ENCODE measurements at places on chromosomes 16 and 17.

- DNase-seq: no peak
Observed at GRCh38 chr17:27319541-27320221, 25.8 kb downstream of the WSB1 start.

GRCh38 chr16:265002-265529 is 10.7 kb downstream of the RGS11 start:
- no peak for DNase-seq

DNA sequence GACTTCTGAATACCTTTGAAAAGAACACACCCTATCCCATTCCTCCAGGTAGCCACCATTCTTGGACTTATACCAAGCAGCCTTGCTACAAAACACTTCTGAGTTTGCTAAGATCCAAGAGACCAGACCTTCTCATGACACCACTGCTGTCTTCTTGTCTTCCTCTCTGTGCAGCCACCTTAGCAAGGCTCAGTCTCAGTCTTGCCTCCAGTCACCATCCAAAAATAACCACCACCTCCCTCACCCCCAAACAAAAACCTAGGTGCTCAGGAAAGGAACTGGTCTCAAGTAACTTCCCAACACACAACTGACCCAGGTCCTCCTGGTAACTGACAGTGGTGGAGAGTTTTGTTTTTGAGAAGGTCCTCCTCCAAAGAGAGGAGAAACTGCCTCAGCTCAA is 90.9 kb upstream of the CORO6 start:
- DNase-seq: no peak

- no peak for DNase-seq
Observed at GRCh38 chr17:32458371-32458770, 14.1 kb downstream of the PSMD11 start.

DNA sequence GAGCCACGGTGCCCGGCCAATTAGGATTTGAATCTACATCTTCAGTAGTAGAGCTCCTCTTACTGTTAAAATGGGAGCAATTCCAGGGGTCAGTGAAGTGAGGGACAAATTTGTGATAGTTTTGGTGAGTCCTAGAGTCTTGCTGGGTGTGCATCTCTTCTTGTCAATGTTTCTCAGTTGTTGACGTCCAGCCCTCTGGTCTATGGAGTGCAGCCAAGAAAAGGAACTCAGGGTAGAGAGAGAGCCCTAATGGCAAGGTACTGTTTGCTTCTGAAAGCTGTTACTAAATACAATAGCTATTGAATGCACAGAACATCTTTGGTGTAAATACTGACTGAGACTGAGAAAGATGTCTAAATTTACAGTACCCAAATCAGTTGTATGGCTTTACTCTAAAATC is 282.5 kb upstream of the SALL1 start:
- DNase-seq: no peak

Measured in stimulated activated CD4-positive, alpha-beta T cell treated with anti-CD3 and anti-CD28 coated beads, Interleukin-4, amount 100 ng/mL, for 4 hours (primary cell).